A549 (cell line): ENCODE measurements at places on chromosomes 2 and 18.

- DNase-seq, result no peak
These were observed 480.9 kb downstream of the TXNL1 start for GRCh38 chr18:56157541-56157940.

DNA sequence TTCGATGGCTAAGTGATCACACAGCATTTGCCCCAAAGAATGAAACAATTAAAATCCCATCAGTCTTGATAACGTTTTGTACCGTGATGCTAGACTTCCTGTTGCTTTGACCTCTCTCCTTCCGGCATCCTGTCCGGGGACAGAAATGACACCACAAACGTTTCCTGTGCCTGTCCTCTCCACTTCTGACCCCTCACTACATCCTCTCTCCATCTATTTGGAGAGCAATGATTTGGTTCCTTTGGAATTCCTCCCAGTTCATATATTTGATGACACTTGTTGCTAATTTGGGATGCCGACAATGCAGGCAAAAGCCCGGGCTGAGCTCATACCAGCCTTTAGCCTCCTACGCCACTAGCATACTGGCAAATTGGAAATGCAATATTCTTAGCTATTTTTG, 151.2 kb upstream of the CCDC68 start:
- no peak for DNase-seq

DNA sequence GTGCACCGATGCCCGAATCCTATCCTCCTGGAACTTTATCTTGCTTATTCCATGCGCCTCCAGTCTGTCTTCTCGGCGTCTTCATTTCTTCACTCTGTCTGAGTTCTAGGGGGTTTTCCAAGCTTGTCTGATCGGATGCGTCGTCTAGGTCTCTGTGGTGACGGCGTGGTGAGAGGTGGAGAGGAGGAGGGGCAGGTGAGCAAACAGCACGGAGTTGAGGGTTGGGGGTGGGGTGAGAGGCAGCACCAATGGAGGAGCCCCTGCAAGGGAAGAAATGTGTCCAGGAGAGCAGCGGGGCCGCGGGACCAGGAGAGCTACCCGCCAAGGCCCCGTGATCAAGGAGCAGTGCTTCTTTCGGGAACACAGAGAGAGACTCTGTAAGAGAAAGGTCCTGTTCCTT, 131.3 kb upstream of the TWIST2 start:
- no peak for DNase-seq

- no peak for DNase-seq
These were observed 95.3 kb downstream of the GALR1 start for GRCh38 chr18:77344786-77345500.

DNA sequence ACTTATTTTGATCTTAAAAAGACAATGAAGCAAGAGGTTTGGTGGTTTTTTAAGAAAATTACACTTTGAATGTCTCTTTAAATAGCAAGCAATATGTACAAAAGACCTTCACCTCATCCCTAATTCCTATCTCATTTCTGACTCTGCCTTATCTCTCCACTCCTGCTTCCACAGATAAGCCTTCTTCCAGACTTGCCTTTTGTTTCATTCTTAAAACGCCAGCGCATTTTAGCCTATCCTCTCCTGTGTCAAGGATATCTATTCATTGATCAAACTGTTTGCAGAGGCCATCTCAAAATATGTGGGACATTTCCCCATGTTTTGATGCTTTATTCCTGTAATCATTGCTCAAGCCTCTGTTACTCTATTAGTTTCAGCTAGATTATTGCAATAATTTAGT, 562.5 kb downstream of the PARD3B start:
- no peak for DNase-seq
